ENCODE measurements at places on chromosomes 11 and 22.

DNA sequence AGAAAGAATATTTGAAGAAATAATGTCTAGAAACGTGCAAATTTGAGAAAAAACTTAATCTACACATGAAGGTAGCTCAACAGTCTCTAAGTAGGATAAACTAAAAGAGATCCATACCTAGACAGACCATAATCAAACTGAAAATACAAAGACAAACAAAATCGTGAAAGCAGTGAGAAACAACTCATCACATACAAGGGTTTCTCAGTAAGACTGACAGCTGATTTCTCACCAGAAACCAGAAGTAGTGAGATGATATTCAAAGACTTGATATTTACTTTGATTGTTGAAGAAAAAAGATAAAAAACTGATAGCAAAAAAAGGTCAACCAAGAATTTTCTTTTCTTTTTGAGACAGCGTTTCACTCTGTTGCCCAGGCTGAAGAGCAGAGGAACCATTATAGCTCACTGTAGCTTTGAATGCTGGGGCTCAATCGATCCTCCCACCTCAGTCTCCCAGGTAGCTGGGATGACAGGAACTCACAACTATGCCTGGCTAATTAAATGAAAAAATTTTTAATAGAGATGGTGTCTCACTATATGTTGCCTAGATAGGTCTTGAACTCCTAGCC lies 17.4 kb downstream of the NPAT start:
- H3K4me3 ChIP-seq: no peak overlapping the region
- no peak overlapping the region for H3K27ac ChIP-seq
- peaks cover 20% of the 10 kb centered on the region for H3K4me1 ChIP-seq
- H3K36me3 ChIP-seq: peaks cover 78% of the 10 kb centered on the region
- no peak for DNase-seq

GRCh38 chr22:31839986-31840385 lies 86.2 kb downstream of the DEPDC5 start:
- no peaks in the 10 kb centered on the region for H3K27me3 ChIP-seq
- H3K27ac ChIP-seq: no peak overlapping the region
- peaks cover 14% of the 10 kb centered on the region for H3K36me3 ChIP-seq
- H3K4me3 ChIP-seq: no peak overlapping the region
- no peak for DNase-seq

DNA sequence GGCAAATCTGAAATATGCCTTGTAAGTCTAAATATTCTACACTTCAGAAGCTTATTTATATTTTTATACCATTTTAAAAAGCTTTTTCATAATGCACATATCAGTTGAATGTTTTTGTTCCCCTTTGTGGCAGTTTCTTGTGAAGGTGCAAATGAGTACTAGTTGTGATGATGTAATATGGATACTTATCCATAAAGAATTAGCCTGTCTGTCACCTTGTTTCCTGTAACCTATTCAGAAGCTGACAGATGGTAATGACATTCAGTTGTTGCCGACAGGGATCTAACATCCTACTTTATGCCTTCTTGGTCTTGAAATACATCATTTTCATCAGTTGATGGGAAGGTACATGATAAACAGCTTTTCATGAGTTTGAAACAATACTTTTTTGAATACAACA lies 2.9 kb downstream of the QSER1 start:
- peak overlapping the region; percentile 39 for H3K4me3 ChIP-seq
- H3K27ac ChIP-seq: peak overlapping the region; percentile 51
- peaks cover 4% of the 10 kb centered on the region for H3K36me3 ChIP-seq
- peaks cover 36% of the 10 kb centered on the region for H3K4me1 ChIP-seq
- H3K27me3 ChIP-seq: peaks cover 11% of the 10 kb centered on the region

DNA sequence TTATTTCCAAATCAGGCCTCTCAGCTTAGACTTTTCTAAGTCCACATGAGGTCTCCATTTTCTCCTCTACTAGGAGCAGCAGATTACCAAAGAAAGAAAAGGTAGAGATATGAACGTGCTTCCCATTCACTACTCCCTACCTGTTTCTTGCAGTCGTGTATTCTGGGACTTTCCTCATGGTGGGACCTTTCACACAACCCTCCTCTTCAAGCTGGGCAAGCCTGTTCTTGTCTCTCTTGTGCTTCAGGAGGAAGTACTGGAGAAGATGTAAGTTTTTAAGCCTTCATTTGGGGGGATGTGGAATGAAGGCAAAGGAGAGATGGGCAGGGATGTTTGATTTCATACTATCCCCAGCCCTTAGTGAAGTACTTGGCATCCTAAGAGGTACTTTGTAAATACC lies 128.8 kb upstream of the SESN3 start:
- no peaks in the 10 kb centered on the region for H3K4me1 ChIP-seq
- no peak overlapping the region for H3K27ac ChIP-seq
- no peak for DNase-seq
- no peaks in the 10 kb centered on the region for H3K36me3 ChIP-seq
- no peak overlapping the region for H3K4me3 ChIP-seq

DNA sequence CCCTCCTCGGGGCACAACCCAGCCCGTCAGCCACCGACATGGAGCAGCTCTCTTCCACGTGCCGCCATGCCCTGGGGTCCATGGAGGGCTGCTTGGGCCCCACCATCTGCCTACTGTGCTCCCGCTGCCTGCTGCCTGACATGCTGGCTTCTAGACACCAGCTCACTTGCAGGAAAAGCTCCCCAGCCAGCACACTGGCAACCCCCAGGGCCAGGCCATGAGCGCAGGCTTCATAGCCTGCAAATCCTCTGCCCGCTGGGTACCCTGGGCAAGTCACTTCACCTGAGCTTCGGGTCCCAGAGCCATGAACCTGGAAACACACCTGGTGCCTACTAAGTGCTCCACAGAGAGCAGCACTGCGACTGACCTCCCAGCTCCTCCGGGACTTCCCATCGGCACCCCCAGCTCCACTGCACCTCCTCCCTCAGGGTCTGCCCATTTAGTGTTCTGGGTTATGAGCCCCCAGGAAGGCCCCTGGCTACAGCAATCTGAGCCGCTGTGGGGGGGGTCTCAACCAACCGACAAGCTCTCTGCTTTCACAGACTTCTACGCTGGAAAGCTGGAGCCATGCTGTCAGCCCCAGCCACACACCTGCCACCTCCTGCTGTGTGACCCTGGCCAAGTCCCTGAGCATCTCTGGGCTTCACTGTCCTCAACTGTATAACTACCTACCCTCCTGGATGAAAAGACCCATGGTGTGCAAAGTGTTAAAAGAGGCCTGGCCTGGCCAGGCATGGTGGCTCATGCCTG lies 139.2 kb downstream of the CRYBB2 start:
- no peak overlapping the region for H3K4me3 ChIP-seq
- H3K27me3 ChIP-seq: no peaks in the 10 kb centered on the region
- H3K4me1 ChIP-seq: no peaks in the 10 kb centered on the region
- peaks cover 2% of the 10 kb centered on the region for H3K36me3 ChIP-seq
- no peak overlapping the region for H3K27ac ChIP-seq
- DNase-seq: peak; percentile 17

- peaks cover 4% of the 10 kb centered on the region for H3K27me3 ChIP-seq
- no peak overlapping the region for H3K4me3 ChIP-seq
- H3K36me3 ChIP-seq: no peaks in the 10 kb centered on the region
These were observed 81.7 kb upstream of the SHISAL1 start for GRCh38 chr22:44394246-44395117.

DNA sequence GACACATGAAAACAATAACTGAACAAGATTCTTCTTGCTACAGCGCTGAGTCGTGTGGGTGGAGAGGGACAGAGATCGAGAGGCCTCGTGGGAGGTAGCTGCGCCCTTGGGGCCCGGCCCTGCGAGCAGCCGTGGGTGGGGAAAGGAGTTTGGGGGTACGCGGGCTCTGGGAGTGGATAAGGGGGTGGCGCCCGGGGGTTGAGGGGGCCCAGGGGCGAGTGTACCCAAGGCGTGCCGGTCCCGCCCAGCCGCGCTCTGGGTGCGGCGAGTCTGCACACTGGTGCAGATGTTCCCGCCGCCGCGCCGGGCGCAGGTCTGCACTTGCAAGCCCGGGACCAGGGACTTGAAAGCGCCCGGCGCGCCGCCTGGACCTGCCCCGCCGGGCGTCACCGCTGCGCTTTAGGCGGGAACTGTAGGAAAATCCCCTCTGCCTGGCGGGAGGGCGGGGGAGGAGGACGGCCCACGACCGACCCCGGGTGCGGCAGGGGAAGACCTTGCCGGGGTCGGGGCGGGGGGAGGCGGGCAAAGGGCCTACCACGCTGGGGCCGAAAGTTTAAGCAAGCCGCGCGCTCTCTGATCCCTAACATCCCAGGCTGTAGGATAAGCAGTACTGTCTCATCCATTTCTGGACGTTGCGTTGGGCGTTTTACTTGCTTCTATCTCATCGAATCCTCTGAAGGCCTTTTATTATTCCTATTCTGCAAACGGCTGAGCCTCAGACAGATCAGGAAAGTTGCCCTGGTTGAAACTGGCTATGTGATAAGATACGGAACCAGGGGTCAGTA lies 1.4 kb upstream of the KREMEN1 start:
- H3K27ac ChIP-seq: no peak overlapping the region
- H3K4me1 ChIP-seq: peaks cover 15% of the 10 kb centered on the region
- DNase-seq: peak; percentile 58
